ENCODE measurements at places on chromosomes 7 and 10. TPM values are rescaled to one million over a fixed set of nuclear protein-coding genes. Genes with fewer than 3 reads are reported as not detected.

DNA sequence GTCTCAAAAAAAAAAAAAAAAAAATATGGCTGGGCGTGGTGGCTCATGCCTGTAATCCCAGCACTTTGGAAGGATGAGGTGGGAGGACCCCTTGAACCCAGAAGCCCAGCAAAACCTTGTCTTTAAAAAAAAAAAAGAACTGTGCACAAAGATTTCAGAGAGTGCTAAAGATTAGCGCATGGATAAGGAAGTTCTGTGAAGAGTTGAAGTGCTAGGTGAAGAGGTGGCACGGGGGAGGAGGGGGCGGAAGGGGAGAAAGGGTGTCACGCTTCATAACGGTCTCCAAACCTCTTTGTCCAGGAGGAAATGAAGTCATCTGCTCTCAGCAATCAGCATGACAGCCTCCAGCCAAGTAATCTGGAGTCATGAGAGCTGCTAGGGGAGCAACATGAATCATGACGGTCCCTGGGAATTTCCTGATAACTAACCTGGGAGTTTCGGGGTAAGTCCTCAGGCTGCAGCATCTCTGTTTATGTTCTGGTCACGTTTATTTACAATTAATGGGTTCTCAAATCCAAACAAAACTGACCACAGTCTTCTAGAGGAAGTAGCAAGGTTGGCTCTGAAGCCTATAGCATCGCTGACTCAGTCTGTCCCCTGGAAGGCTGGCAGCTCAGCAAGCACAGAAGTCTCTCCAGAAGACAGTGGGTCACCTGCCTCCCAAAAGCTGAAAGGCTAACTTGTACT, 1.9 kb upstream of the PLAU start:
- DNase-seq: peak; percentile 32

DNA sequence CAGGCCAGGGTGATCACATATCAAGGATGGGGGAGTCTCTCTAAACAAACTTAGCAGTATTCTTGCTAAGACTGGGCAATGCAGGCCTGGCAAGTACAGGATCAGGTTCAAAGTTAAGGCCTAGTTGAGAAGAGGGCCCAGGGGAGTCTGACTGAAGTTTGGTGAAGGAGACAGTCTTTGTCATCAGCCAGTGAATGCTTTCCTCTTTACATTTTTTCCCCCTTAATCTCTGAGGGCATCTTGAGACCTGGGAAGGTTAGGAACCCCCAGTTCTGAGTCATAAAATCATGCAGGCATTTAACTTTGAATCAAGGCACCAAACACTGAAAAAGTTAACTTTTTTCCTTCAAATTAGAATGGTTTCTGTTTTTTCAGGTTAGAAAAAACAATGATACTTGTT, 311.5 kb downstream of the REEP3 start:
- no peak for DNase-seq

- DNase-seq: no peak
Measured at GRCh38 chr10:101687071-101687658, 7.8 kb downstream of the FBXW4 start.

DNA sequence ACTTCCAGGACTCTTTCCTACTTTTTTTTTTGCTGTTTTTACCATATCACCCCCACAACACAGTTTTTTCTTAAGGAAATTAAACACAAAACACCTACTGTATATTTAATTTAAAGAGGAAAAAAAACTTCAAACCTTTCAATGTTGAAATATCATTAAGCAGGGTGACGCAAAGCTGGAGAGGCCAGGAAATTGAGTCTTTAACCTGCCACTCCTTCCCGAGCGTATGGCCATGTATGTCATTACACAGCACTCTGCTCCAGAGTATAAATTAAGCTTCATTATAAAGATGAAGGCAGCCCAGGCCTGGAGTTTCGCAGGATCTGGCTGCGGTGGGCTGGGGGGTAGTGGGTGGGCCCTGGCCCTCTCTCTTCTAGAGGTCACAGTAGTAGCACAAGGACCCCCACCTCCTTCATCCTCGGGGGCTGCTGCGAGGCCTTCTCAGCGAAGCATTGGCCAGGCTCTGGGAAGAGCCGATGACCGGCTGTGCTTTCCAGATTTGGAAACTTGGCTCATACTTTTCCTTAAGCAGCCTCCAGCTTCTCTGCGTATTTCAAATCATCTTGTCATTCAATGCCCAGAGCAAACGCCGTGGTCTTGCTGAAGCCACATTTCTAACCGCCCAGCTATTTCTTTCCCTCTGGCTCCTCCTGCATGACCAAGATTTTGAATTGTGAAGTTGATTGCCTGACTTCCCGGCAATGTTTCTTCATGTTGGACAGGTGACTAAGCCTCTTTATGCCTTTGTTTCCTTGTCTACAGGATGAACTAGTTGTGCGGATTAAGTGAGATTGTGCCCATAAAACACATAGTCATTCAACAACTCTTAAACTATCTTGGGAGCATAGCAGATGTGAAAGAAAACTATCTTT, 765.1 kb downstream of the SUGCT start:
- DNase-seq: no peak

DNA sequence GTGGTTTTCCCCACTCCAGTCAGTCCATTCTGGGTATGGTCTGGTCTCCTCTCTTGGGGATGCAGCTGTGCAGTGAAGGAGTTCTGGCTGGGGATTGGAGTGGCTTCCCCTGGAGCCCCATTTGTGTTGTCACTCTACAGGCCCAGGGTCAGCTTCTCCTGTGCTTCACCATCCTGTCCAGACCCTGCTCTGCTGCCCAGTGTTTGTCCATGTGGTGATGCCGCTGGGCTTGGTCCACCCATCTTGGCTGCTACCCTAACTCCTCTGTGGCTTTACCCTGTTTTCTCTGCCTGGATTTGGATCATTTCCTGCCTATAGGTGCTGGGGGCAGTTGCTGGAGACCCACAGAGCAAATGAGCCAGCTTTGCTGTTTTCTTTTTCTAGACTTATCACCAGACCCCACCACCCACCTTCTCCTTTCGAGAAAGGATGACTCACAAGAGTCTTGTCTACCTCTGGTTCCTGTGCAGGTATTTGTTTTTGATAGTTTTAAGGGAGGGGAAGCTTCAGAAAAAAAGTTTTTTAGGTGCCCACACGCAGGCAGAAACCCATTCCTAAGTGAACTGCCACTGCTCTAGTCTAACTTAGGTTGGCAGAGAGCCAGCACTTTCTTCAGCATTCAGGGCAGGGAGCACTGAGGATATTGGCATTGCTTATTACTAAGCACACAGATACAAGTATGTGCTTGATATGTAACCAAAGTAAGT, 8.5 kb downstream of the ZDHHC16 start:
- no peak for DNase-seq

The TMEM229A gene
- polyA plus RNA-seq: not detected

GRCh38 chr10:96473866-96474265, 39.9 kb downstream of the TLL2 start:
- no peak for DNase-seq

- no peak for DNase-seq
Measured at GRCh38 chr7:64802699-64803098, 8.5 kb downstream of the ZNF138 start.

- DNase-seq: no peak
Measured at GRCh38 chr7:25430200-25430931, 202.1 kb upstream of the NPVF start.

DNA sequence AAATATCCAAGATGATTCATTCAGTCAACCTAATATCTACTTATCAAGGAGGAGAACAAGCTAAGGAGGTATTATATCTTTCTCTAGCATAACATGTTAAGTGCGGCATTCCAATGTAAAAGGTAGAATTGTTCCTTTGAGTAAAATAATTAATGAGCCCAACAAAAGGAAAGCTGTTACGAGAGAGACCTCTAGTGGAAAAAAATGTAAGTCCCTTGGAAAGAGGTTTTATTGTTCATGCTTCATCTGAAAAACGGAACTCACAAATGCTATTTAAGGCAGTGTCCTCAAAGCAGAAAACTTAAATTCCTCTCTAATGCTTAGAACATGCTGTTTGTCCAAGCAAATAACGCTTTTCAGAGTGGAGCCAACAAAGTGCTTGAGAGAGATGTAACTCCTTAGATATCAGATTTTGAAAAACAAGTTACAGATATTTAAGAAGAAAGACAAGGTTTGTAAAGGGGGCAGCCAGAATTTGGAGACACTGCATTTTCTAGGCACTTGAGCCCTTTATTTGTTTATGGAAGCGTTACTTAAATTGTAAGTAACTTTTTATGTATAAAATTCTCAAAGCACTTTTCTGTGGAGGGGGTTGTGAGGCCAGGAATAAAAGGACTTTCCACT, 119.9 kb downstream of the TFEC start:
- no peak for DNase-seq

The EEF1AKMT2 gene
- 21.1 TPM for polyA plus RNA-seq

The MLXIPL gene
- not detected for polyA plus RNA-seq

DNA sequence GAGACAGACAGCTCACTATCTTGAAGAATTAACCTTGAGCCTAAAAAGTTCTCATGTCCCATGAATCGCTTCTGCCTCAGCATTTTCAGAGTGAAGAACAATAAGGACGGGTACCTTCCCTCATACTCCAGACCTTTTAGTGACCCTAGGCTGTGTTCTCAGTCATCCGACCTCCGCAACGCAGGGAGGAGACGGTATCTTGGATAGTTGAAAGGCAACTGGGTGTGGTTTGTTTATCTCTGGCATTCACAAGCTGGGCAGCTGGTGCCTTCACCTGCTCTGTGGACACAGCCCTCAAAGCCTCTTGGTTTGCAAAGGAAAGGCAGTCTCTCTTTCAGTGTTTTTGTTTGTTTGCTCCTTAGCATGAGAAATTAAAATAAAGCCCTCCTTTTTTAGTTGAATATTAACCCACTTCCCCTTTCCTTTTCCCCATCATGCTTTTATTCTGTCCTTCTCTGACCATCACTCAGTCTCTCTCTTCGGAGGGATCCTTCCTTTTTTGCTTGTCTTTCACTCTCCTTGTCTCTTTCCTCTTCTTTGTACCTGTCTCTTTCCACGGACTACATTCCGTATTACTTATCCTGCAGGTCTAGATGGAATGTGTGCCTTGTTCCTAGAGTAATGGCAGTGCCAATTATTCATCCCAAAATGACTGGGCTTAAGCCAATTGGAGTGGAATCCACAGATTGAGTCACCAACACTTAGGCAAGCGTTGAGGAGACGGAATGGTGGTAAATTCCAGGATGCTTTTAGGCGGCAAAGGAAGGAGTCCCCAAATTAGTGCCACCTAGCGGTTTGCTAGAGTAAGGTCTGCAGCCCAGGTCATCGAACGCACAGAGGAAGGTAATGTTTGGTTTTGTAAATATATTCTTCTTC, 45.8 kb downstream of the PRR15 start:
- no peak for DNase-seq
